ENCODE measurements at places on chromosomes 5 and 9.

GRCh38 chr5:6446626-6447309 is 1.9 kb upstream of the UBE2QL1 start:
- H3K4me1 ChIP-seq: peaks cover 18% of the 10 kb centered on the region
- no peak overlapping the region for H3K27ac ChIP-seq
- peak; percentile 69 for DNase-seq
- no peak overlapping the region for H3K4me3 ChIP-seq
- no peaks in the 10 kb centered on the region for H3K27me3 ChIP-seq
- no peaks in the 10 kb centered on the region for H3K36me3 ChIP-seq

DNA sequence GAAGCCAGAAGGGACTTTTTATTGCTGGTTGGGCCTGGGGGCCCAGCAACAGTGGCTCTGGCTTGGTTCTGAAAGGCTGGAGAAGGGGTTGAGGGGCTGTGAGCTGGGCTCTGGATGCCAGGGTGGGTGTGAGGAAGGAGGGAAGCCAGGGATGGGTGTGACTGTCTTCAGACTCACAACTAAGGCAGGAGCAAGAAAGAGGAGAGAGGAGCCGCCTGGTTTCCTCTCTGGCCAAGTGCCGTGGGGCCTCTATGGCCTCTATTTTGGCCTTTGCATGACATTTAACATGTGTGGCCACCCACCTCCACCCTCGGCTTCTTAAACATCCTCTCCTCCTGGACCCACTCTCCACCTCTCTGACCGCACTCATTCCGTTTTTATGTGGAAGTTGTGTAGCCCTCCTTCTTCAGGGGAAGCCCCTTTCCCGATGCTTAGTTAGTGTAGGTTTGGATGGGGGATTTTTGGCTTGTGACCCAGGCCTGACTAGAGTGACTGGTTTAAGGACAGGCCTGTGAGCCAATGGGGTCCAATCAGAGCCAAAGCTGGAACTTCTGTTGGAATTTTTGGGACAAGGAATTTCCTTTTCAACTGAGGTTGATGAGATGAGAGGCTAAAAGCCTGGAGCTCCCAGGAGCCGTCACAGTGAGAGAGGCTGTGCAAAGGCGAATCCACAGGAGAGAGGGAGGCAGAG is 517.8 kb downstream of the CCDC171 start:
- no peak for DNase-seq
- no peak overlapping the region for H3K27ac ChIP-seq
- no peaks in the 10 kb centered on the region for H3K36me3 ChIP-seq
- no peaks in the 10 kb centered on the region for H3K27me3 ChIP-seq
- H3K4me1 ChIP-seq: no peaks in the 10 kb centered on the region

DNA sequence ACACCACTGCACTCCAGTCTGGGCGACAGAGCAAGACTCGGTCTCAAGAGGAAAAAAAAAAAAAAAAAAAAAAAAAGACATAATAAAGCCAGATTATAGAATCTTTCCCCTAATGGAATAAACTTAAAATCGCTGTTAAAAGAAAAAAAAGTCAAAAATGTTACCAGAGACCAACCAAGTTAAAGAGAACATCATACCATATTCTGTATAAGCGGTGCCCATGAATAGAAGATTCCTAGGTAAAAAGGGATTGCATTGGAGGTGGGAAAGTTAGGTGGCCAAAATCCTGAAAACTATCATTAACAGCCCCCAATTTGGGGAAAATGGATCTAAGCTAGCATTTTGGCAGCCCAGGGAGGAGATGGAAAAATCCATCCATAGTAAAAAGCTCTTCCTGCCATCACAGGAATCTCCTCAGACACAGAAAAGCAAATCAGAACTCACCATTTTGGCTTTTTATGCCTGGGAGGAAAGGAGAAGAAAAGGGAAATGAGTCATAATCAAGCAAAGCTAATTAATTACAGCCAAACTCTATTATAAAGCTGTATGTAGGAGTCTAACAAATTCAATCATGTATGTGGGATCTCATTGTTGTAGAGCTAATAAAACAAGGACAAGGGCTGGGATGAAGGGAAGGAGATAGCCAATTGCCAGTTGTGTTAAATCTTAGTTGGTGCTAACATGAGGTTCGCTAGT is 363.8 kb downstream of the ARL15 start:
- H3K27ac ChIP-seq: no peak overlapping the region
- H3K4me1 ChIP-seq: peaks cover 26% of the 10 kb centered on the region
- DNase-seq: no peak

DNA sequence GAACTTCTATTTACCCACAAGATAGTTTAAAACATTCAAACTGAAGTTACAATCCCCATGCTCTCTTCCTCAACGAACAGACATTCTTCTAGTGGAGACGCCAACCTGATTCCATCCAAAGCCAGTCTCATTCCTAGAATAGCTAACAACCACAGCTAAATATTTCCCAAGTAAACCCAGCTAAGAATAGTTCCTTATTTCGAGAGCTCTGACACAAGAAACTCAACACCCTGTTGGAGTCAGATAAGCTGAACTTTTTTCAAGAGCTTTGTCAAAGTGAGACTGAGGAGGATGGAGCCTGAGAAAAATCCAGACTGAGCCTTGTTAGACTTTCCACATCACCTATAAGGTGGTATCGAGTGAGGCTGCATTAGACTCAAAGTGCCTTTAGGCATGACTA is 56.7 kb upstream of the RPS23 start:
- H3K4me1 ChIP-seq: peaks cover 11% of the 10 kb centered on the region
- no peak overlapping the region for H3K4me3 ChIP-seq
- peak overlapping the region; percentile 66 for H3K27ac ChIP-seq
- no peaks in the 10 kb centered on the region for H3K36me3 ChIP-seq

DNA sequence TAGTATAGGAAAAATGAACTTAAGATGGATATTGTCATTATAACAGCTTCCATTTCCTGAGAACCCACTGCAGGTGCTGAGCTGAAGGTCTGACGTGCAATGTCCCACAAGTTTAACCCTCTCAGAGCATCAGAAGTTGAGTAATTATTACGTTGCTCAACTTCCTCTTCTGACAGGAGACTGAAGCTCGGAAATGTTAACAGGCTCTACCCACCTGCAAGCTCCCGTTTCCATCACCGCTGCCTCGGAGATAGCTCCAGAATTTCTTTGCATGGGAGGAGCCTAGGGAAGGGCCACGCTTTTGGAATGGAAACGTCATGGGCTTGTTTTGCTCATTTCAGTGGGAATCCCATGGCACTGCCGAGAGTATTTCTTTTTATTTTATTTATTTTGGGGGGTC is 1.0 kb upstream of the NTMT1 start:
- no peak overlapping the region for H3K27ac ChIP-seq
- H3K4me3 ChIP-seq: no peak overlapping the region
- H3K4me1 ChIP-seq: peaks cover 54% of the 10 kb centered on the region
- DNase-seq: no peak
- H3K36me3 ChIP-seq: no peaks in the 10 kb centered on the region

- H3K27me3 ChIP-seq: no peaks in the 10 kb centered on the region
- no peak for DNase-seq
- H3K27ac ChIP-seq: no peak overlapping the region
- H3K4me3 ChIP-seq: no peak overlapping the region
- no peaks in the 10 kb centered on the region for H3K4me1 ChIP-seq
Observed at GRCh38 chr9:12667892-12668291, 25.3 kb upstream of the TYRP1 start.

GRCh38 chr5:156883316-156883875 is 33.3 kb downstream of the PPP1R2B start:
- no peaks in the 10 kb centered on the region for H3K36me3 ChIP-seq
- H3K4me1 ChIP-seq: no peaks in the 10 kb centered on the region
- no peak overlapping the region for H3K27ac ChIP-seq
- H3K4me3 ChIP-seq: no peak overlapping the region
- no peaks in the 10 kb centered on the region for H3K27me3 ChIP-seq

- DNase-seq: no peak
- no peaks in the 10 kb centered on the region for H3K27me3 ChIP-seq
- no peaks in the 10 kb centered on the region for H3K36me3 ChIP-seq
Observed at GRCh38 chr5:152066784-152067183, 142.1 kb upstream of the GLRA1 start.

DNA sequence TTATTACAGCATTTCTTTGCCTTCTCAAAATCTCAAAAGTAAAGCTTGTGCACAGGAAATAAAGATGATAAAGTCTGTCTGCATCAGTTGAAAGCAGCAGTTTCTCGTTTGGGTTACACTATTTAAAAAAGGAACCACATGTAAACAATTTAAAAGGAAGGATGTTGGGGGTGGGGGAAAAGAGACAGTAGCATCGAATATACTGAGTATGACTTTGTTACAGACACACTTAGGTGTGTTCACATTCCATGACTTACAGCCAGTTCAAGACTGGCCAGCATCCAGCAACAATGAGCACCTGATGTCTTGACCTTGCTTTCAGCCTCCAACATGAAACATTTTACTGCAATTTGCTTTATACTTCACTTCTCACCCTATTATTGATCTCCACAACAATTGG is 8.7 kb downstream of the GAPT start:
- no peaks in the 10 kb centered on the region for H3K27me3 ChIP-seq
- no peaks in the 10 kb centered on the region for H3K36me3 ChIP-seq
- no peak overlapping the region for H3K27ac ChIP-seq

GRCh38 chr9:6909181-6909580 is 151.4 kb downstream of the KDM4C start:
- no peak overlapping the region for H3K4me3 ChIP-seq
- H3K4me1 ChIP-seq: no peaks in the 10 kb centered on the region
- no peaks in the 10 kb centered on the region for H3K36me3 ChIP-seq
- H3K27ac ChIP-seq: no peak overlapping the region
- no peaks in the 10 kb centered on the region for H3K27me3 ChIP-seq

GRCh38 chr5:52989781-52990527 is 802 bp downstream of the ITGA2 start:
- DNase-seq: no peak
- no peaks in the 10 kb centered on the region for H3K36me3 ChIP-seq
- peak overlapping the region; percentile 67 for H3K27ac ChIP-seq
- no peaks in the 10 kb centered on the region for H3K27me3 ChIP-seq

DNA sequence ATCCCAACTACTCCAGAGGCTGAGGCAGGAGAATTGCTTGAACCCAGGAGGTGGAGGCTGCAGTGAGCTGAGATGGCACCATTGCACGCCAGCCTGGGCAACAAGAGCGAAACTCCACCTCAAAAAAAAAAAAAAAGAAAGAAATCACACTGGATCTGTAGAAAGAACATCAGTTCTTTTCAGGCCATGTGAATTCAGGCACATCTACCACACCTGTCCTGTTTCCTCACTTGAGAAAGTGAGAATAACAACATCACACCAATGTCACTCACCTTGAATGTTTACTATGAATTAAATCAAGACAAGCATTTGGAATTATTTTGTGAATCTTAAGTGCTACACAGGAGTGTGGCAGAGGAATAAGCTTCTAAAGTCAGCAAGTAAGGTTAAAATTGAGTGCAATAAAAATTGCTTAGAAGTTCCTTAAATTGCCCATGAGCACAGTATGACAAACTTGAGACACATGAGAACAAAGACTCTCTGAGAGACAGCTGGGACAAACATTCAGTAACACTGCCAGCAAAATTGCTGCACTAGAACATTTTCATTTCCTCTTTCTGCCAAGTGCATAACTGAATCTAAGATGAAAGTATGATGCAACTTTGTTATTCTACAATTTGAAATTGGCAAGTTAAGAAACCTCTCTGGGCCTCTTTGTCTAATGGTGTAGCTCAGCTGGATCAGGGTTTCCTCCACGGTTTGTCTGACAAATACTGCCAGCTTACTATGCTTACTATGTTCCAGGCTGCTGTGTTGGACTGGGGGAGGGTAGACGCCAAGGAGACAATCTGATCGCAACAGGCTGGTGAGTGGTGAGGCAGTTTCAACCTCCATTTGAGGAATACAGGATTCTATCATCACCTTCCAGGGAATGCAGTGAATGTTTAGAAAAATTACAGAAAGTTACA is 1.9 kb upstream of the RIC1 start:
- peak overlapping the region; percentile 97 for H3K27ac ChIP-seq
- peak overlapping the region; percentile 87 for H3K4me3 ChIP-seq
- peaks cover 69% of the 10 kb centered on the region for H3K4me1 ChIP-seq
- DNase-seq: no peak
- no peaks in the 10 kb centered on the region for H3K36me3 ChIP-seq
- no peaks in the 10 kb centered on the region for H3K27me3 ChIP-seq

GRCh38 chr5:95620870-95621838 is 1.3 kb downstream of the GPR150 start:
- H3K4me1 ChIP-seq: peaks cover 21% of the 10 kb centered on the region
- H3K36me3 ChIP-seq: no peaks in the 10 kb centered on the region
- peak overlapping the region; percentile 66 for H3K4me3 ChIP-seq
- no peaks in the 10 kb centered on the region for H3K27me3 ChIP-seq
- peak overlapping the region; percentile 19 for H3K27ac ChIP-seq
- DNase-seq: no peak

GRCh38 chr9:93815135-93815534 is 140.0 kb downstream of the BARX1 start:
- H3K27ac ChIP-seq: no peak overlapping the region
- no peaks in the 10 kb centered on the region for H3K4me1 ChIP-seq
- no peaks in the 10 kb centered on the region for H3K27me3 ChIP-seq
- no peak for DNase-seq

- no peaks in the 10 kb centered on the region for H3K27me3 ChIP-seq
- DNase-seq: no peak
- no peak overlapping the region for H3K4me3 ChIP-seq
- peak overlapping the region; percentile 38 for H3K27ac ChIP-seq
Observed at GRCh38 chr5:147504011-147504410, 5.9 kb downstream of the DPYSL3 start.

DNA sequence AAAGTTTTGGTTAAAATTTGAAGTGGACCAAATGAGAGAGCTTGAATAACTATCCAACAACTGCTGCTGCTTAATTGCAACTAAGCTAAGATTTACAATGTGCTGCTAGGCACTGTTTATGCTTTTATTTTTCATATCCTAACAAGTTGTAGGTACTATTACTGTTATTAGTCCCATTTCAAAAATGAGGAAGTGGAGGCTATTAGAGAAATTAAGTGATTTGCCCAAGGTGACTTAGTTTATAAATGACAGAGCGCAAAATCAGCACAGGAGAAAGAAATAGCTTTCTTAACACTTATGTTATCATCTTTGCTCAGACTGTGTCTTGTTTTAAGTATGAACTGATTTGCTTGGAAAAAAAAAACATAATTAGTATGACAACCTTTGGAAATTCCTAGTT is 23.1 kb downstream of the WDR36 start:
- no peaks in the 10 kb centered on the region for H3K36me3 ChIP-seq
- H3K27me3 ChIP-seq: no peaks in the 10 kb centered on the region
- no peak overlapping the region for H3K4me3 ChIP-seq
- no peak for DNase-seq
